ENCODE measurements at places on chromosomes 13 and 19. TPM values are rescaled to one million over a fixed set of nuclear protein-coding genes. Genes with fewer than 3 reads are reported as not detected.
A peak's percentile ranks its signal among the peaks of the same experiment; 100 is the strongest.

DNA sequence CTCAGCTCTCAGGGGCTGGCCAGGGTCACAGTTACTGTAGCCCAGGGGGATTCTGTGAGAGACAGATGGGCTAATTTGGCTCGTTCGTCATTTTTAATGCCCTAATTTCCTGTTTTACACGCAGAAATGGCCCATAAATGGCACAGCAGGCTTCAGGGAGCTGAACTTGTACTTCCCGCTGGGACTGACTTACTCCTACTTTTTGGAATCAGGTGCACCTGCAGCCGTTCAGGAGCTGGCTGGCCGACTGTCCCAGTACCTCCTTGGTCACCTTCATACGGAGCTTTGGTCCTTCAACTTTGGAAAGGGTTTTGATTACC lies 62.4 kb upstream of the URI1 start:
- no peak for DNase-seq
- H3K36me3 ChIP-seq, result no peaks in the 10 kb centered on the region
- H3K4me1 ChIP-seq, result no peaks in the 10 kb centered on the region
- H3K4me3 ChIP-seq, result no peak overlapping the region
- no peak overlapping the region for H3K27ac ChIP-seq

The GPR12 gene
- total RNA-seq, result not detected

GRCh38 chr13:78376033-78376432 lies 227.3 kb downstream of the POU4F1 start:
- no peaks in the 10 kb centered on the region for H3K27me3 ChIP-seq
- no peak overlapping the region for H3K27ac ChIP-seq
- H3K36me3 ChIP-seq, result no peaks in the 10 kb centered on the region
- DNase-seq, result no peak
- no peaks in the 10 kb centered on the region for H3K4me1 ChIP-seq

DNA sequence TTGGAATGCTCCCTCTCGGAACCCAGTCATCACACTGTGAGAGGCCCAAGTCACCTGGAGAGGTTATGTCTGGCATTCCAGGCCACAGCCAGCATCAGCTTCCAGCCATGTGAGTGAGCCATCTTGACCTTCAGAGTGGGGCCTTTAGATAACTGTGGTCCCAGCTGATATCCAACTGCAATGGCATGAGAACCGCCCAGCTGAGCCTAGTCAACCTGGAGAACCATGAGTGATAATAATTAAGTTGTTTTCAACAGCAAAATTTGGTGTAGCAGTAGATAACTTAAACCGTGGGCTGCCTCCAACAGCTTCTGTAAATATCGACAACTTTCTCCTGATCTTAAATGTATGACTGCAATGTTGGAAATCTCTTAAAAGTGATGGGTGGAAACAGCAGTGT lies 24.6 kb downstream of the DYRK1B start:
- H3K27ac ChIP-seq, result no peak overlapping the region
- no peaks in the 10 kb centered on the region for H3K27me3 ChIP-seq
- H3K4me1 ChIP-seq, result no peaks in the 10 kb centered on the region
- DNase-seq, result no peak
- H3K4me3 ChIP-seq, result no peak overlapping the region
- H3K36me3 ChIP-seq, result no peaks in the 10 kb centered on the region

DNA sequence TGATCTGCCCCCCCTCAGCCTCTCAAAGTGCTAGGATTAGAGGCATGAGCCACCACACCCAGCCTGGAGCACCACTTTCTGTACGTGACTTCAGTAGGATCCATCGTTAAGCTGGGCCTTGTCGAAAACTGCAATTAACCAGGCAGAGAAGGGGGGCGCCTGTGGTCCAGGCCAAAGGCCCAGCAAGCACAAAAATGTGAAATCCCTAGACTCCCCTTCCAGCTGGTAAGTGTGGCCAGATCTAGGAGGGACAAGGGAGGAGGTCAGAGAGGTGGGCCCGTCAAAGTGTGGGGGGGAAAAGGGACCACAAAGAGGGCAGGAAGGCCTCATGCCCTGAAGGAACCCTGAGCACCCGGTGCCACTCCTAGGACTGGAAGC lies 13.8 kb downstream of the DDX39A start:
- no peak overlapping the region for H3K27ac ChIP-seq
- H3K27me3 ChIP-seq, result no peaks in the 10 kb centered on the region
- no peaks in the 10 kb centered on the region for H3K36me3 ChIP-seq
- H3K4me1 ChIP-seq, result peaks cover 36% of the 10 kb centered on the region

DNA sequence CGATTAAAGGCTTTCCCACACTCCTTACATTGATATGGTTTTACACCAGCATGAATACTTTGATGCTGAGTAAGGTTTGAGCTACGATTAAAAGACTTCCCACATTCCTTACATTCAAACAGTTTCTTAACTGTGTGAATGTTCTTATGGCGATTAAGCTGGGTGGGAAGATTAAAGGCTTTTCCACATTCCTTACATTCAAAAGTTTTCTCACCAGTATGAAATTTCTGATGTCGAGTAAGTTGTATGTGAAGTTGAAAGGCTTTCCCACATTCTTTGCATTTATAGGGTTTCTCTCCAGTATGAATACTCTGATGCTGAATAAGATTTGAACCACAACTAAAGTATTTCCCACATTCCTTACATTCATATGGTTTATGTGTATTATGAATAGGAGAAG lies 20.0 kb downstream of the ZNF780B start:
- H3K4me3 ChIP-seq, result no peak overlapping the region
- DNase-seq, result no peak
- H3K27ac ChIP-seq, result no peak overlapping the region
- H3K36me3 ChIP-seq, result no peaks in the 10 kb centered on the region

GRCh38 chr19:46265217-46265828 lies 31.5 kb upstream of the HIF3A start:
- H3K4me1 ChIP-seq, result no peaks in the 10 kb centered on the region
- H3K27ac ChIP-seq, result no peak overlapping the region
- DNase-seq, result peak; percentile 80
- H3K27me3 ChIP-seq, result peaks cover 13% of the 10 kb centered on the region

DNA sequence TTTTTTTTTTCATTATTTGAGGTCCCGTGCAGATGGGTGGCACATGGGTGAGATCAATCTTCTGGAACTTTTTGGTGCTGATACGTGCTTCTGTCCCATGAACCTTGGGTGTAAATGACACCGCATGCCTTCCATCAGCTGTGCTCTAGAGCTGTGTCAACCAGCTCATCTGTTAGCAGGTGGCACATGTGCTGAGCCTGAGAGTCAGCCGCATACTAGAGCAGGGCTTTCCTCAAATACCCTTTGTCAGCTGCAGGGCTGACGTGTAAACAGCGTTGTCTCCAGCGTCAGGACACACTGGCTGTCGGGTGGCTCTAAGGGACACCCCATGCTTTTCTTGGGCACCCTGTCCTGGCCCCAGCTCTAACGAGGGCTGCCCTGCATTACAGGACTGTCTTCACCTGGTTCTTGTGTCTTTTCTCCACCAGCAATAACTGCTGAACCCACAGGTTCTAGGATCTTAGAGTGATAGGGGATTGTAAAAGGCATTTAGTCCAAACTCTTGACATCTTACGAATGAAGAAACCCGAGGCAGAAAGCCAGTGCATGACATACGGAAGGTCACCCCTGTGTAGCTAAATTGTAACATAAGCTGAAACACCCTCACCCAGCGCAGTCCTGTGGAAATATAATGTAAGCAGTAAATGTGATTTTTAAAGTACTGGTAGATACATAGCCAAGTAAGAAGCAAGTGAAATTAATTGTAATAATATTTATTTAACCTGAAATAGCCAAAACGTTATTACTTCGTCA lies 119.5 kb downstream of the LRCH1 start:
- H3K4me3 ChIP-seq, result no peak overlapping the region
- peaks cover 5% of the 10 kb centered on the region for H3K4me1 ChIP-seq
- no peaks in the 10 kb centered on the region for H3K36me3 ChIP-seq
- DNase-seq, result no peak
- no peaks in the 10 kb centered on the region for H3K27me3 ChIP-seq

- H3K27me3 ChIP-seq, result no peaks in the 10 kb centered on the region
- DNase-seq, result no peak
- no peak overlapping the region for H3K4me3 ChIP-seq
- H3K4me1 ChIP-seq, result peaks cover 4% of the 10 kb centered on the region
- H3K36me3 ChIP-seq, result no peaks in the 10 kb centered on the region
Observed at GRCh38 chr13:29513002-29513980, 82.2 kb downstream of the SLC7A1 start.

The SEMA6B gene
- 34.7 TPM for total RNA-seq

GRCh38 chr19:22523940-22524339 lies 101.8 kb upstream of the ZNF98 start:
- no peaks in the 10 kb centered on the region for H3K4me1 ChIP-seq
- H3K27ac ChIP-seq, result no peak overlapping the region
- H3K4me3 ChIP-seq, result no peak overlapping the region
- H3K27me3 ChIP-seq, result no peaks in the 10 kb centered on the region
- no peaks in the 10 kb centered on the region for H3K36me3 ChIP-seq
- DNase-seq, result no peak

DNA sequence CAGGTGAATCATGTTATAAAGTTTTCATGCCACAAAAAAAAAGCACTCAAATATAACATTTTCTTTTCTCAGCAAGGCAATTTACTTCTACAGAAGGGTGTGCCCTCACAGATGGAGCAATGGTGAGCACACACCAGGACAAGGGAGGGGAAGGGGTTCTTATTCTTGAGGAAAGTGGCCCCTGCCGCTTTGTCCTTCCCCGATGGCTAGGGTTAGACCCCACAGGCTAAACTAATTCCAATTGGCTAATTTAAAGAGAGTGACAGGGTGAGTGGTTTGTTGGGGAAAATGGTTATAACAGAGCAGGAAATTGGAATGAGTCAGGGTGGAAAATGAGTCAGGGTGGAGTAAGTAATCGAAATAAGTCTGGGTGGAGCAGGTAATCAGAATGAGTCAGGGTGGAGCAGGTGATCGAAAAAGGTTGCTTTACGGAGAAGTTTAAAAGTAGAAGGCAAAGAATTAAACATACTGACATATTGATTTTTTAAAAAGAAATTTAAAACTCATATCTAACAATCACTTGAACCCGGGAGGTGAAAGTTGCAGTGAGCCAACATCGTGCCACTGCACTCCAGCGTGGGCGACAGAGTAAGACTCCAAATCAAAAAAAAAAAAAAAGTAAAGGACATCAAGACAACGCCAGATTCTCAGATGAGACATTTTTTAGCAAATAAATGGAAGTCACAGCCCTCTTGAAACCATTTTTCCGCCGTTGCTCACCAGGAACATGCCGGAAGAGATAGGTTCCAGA lies 813 bp downstream of the ZNF562 start:
- H3K4me1 ChIP-seq, result no peaks in the 10 kb centered on the region
- H3K36me3 ChIP-seq, result no peaks in the 10 kb centered on the region
- no peaks in the 10 kb centered on the region for H3K27me3 ChIP-seq
- DNase-seq, result no peak
- H3K27ac ChIP-seq, result peak overlapping the region; percentile 97
- peak overlapping the region; percentile 83 for H3K4me3 ChIP-seq

The RNF113B gene
- not detected for total RNA-seq

GRCh38 chr19:35226748-35227147 lies 1.8 kb downstream of the FAM187B start:
- no peaks in the 10 kb centered on the region for H3K27me3 ChIP-seq
- H3K4me3 ChIP-seq, result no peak overlapping the region
- no peak overlapping the region for H3K27ac ChIP-seq
- H3K36me3 ChIP-seq, result no peaks in the 10 kb centered on the region
- peaks cover 4% of the 10 kb centered on the region for H3K4me1 ChIP-seq

The THSD8 gene
- not detected for total RNA-seq

The DLL3 gene
- not detected for total RNA-seq

DNA sequence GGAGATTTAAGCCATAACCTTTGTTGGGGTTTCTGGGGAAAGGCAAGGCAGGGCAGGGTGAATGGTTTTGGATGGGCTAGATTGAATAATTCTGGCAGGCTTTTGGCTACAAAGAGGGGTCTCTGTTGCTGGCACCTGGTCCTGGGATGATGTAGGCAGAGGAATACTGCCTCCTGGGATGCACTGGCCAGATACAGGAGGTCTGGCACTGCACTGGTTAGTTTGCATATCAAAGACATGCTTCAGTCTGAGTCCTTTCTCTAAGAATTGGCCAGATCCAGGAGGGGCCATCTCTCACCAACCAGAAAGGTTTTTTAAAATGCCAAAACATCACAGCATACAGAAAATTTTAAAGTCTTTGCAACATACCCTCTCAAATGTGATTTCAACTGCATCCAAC lies 8.0 kb upstream of the MEDAG start:
- DNase-seq, result no peak
- H3K36me3 ChIP-seq, result no peaks in the 10 kb centered on the region
- no peaks in the 10 kb centered on the region for H3K27me3 ChIP-seq
- H3K4me1 ChIP-seq, result no peaks in the 10 kb centered on the region
- no peak overlapping the region for H3K4me3 ChIP-seq
- H3K27ac ChIP-seq, result no peak overlapping the region

The UBL5 gene
- 429 TPM for total RNA-seq

- no peaks in the 10 kb centered on the region for H3K27me3 ChIP-seq
- peaks cover 14% of the 10 kb centered on the region for H3K4me1 ChIP-seq
- H3K36me3 ChIP-seq, result peaks cover 41% of the 10 kb centered on the region
- H3K4me3 ChIP-seq, result peak overlapping the region; percentile 69
Observed at GRCh38 chr19:40365613-40366401, 17.3 kb downstream of the PLD3 start.

- no peaks in the 10 kb centered on the region for H3K36me3 ChIP-seq
- H3K27ac ChIP-seq, result peak overlapping the region; percentile 79
Observed at GRCh38 chr19:16293118-16294091, 31.2 kb upstream of the KLF2 start.

GRCh38 chr19:16060294-16060693 lies 16.0 kb upstream of the TPM4 start:
- no peak overlapping the region for H3K27ac ChIP-seq
- H3K4me1 ChIP-seq, result no peaks in the 10 kb centered on the region
- no peaks in the 10 kb centered on the region for H3K36me3 ChIP-seq
- DNase-seq, result no peak
- no peaks in the 10 kb centered on the region for H3K27me3 ChIP-seq

DNA sequence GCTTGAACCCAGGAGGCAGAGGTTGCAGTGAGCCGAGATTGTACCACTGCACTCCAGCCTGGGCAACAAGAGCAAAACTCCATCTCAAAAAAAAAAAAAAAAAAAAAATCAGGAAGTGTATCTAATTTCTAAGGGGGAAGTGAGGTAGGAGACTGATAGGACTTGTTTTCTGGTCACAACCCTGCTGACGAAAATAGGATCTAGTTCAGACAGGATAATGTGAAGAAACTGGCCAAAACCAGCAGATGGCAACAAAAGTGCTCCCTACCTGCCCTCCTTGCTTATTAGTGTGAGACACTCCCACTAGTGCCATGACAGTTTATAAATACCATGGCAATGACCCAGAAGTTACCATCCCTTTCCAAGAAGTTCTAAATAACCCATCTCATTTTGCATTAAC lies 36.0 kb upstream of the KPNA3 start:
- no peak overlapping the region for H3K4me3 ChIP-seq
- no peak overlapping the region for H3K27ac ChIP-seq
- H3K4me1 ChIP-seq, result no peaks in the 10 kb centered on the region
- DNase-seq, result no peak
- H3K27me3 ChIP-seq, result no peaks in the 10 kb centered on the region
- no peaks in the 10 kb centered on the region for H3K36me3 ChIP-seq

DNA sequence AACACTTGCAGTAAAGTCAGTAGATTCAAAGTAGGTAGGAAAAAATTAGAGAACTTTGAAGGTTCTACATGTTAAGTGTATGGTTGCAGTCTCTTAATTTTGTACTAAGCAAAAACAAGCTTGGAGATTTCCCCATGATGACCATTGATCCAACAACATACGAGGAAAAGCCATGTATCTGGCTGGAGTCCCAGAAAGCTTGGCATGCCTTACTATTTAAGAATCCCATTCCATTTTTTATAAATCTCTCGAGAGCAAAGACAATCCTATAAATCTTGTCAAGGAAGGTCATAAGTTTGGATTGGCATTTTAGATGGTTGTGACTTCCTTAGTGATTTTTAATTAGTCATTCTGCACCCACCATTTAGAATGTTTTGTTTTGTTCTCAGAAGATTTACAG lies 495.9 kb downstream of the GPC5 start:
- H3K4me3 ChIP-seq, result no peak overlapping the region
- peak; percentile 15 for DNase-seq
- H3K27ac ChIP-seq, result no peak overlapping the region
- no peaks in the 10 kb centered on the region for H3K4me1 ChIP-seq
- H3K27me3 ChIP-seq, result no peaks in the 10 kb centered on the region

Data from adrenal gland (tissue), 19 donors.